GM04503 (cell line): ENCODE measurements at places on chromosomes 1 and 21.

DNA sequence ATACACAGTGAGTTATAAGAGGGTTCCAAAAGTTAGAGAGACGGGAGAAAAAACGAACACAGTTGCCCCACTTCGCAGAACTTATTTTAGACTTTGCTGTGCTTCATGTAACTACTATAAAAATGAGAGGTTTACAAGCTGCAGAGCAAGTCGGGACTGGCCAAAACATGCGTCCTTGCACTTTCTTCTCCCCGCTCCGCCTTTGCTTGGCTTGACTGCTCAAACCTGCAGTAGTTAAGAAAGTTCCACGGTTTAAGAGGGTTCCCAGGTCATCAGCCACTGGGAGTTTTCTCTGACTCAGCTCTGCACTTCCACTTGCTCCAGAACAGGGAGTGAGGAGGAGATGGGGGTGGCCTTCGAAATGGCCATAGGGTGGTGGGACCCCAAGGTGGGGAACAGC, 36.2 kb downstream of the CLIC6 start:
- no peak for DNase-seq

DNA sequence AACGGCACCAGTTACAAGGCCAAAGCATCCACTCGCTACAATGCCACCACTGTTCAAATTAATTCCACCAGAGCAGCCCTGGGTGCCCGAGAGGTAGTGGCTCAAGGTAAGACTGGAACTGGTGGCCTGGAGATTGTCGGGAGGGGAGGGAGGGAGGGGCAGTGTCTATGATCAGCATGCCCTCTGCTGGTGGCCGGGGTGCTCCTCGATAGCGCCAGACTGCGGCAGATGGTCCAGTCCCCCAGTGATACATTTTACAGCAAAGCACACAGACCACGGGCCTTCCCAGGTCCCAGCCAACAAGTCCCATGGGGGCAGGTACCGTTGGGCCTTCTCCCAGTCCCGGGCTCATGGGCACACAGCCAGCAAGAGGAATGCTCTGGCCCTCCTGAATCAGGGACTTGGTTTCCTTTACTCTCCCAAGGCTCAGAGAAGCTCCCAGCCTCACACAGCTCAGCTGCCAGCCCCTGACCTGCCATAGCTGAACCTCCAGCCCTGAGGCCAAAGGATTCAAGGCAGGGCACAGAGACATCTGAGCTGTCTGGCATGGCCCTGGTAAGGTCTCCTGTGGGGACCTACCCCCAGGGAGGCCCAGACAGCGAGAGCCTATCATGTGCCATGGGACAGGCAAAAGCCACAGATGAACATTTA, 15.3 kb downstream of the ACOT7 start:
- DNase-seq: no peak

DNA sequence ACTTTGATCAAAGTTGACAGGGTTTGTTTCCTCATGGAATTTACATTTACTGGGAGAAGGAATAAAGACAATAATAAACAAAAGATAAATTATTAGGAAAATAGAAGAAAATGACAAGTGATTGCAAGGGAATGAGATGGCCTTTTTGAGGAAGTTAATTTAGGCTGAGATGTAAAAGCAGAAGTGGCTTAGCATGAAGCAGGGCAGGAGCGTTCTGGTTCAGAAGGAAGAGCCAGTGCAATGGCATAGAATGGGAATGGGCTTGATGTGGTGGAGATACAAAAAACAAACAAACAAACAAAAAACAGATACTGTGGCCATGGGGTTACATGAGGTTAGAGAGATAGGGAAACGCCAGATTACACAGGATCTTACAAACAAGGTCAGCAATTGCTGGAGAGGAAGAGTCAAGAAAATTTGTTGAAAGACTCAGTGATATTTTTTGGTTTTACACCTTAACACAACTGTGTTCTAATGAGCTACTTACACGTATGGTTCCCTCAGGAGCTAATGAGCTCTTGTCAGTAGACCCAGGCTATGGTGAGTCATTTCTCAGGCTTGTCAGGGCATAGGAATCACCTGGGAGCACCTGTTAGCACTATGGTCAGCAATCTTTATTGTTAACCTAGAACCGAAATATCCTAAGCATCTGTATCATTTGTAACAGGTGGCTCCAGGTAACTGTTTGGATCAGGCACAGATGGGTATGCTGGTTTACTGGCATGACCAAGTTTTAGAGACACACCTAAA, 8.7 kb upstream of the CADM3 start:
- no peak for DNase-seq

GRCh38 chr1:27403931-27404330, 11.5 kb downstream of the GPR3 start:
- DNase-seq: no peak

- no peak for DNase-seq
Measured at GRCh38 chr1:11777658-11778322, 15.8 kb downstream of the C1orf167 start.

DNA sequence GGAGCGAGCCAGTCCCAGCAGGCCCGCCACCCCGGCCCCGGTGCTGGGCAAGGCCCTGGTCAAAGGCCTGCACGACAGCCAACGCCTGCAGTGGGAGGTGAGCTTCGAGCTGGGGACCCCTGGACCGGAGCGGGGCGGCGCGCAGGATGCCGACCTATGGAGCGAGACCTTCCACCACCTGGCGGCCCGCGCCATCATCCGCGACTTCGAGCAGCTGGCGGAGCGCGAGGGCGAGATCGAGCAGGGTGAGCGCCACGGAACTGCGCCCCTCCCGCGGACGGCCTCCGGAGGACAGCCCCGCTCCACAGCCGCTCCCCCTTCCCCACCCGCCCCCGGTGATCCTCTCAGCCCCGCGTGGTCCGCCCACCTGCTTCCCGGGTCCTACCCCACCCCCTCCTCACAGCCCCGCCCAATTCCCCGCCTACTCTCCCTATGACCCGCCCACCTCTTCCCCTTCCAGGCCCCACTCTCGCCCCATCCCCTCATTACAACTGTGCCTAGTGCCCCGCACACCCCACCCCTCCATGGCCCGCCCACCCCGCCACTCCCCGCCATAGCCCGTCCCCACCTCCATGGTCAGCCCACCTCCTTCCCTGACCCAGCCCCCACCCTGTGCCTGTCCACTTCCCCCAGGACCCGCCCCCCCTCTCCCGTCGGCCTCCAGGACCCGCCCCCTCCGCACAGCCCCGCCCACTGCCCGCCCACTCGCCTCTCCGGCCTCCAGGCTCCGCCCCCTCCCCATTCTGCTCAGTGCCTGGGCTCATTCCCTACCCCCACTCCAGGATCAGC, 52.7 kb downstream of the VWA5B1 start:
- DNase-seq: no peak

DNA sequence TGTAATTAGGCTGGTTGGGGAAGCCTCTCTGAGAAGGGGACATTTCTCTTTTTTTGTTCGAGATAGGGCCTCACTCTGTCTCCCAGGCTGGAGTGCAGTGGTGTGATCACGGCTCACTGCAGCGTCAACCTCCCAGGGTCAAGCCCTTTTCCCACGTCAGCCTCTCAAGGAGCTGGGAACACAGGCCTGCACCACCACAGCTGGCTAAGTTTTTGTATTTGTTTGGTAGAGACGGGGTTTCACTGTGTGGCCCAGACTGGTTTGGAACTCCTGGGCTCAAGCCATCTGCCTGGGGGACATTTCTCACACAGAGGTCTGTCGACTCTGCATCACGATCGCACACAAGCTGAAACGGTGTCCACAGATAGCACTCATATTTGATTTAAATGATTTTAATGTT, 39.7 kb downstream of the HUNK start:
- no peak for DNase-seq

DNA sequence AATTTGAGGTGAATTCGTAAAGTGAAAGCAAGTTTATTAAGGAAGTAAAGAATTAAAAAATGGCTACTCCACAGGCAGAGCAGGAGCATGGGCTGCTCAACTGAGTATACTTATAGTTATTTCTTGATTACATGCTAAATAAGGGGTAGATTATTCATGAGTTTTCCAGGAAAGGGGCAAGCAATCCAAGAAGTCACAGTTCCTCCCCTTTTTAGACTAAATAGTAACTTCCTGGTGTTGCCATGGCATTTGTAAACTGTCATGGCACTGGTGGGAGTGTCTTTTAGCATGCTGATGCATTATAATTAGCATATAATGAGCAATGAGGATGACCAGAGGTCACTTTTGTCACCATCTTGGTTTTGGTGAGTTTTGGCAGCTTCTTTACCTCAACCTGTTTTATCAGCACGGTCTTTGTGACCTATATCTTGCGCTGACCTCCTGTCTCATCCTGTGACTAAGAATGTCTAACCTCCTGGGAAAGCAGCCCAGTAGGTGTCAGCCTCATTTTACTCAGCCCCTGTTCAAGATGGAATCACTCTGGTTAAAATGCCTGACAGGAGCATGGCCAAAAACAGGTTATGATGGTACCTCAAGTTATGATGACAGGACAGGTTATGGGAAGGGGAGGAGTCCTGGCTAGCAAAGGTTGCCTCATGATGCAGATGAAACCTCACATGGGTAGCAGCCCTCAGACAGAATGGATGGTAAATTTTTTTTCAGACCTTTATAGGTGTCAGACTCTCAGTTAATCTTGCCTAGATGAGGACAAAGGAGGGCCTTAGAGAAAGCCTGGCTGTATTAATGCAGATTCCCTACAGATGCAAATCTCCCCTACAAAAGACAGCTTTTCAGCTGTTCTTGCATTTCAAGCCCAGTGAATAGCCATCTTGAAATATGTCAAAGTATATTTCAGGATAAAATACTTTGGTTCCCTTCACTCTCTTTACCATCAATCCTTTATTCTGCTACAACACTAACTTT, 49.7 kb downstream of the SIPA1L2 start:
- no peak for DNase-seq
